ENCODE measurements at places on chromosomes 5 and 9. TPM values are rescaled to one million over a fixed set of nuclear protein-coding genes. Genes with fewer than 3 reads are reported as not detected.
A peak's percentile ranks its signal among the peaks of the same experiment; 100 is the strongest.

The LRRC19 gene
- total RNA-seq = not detected

The STPG3 gene
- not detected for total RNA-seq

DNA sequence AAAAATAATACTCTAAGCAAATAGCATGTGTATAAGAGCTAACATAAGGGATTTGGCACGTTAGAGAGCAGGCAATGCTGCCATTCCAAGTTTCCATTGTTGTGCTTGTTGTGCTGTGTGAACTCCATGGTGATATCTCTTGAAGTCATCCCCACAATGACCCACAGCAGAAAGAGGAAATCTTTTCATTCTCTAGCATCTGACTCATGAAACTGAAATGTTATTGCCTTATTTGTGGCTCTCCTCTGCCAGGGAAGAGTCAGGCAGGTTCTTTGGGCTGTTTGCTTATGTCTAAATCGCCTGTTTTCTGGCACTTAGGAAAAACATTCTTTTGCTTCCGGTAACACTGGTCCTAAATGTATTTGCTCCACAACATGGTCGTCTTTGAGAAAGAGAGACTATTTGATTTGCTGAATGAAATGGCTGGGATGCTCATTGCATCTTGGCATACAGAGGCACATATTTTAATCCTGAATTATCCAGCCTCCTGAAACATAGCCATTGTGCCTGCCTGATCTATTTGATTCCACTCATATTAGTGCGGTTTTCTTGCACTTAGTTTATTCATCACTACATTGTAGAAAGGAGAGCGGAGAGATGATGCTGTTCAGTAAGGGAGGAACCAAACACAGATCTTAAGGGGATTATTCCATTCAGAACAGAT is 188.8 kb downstream of the CSNK1G3 start:
- DNase-seq = peak; percentile 4

DNA sequence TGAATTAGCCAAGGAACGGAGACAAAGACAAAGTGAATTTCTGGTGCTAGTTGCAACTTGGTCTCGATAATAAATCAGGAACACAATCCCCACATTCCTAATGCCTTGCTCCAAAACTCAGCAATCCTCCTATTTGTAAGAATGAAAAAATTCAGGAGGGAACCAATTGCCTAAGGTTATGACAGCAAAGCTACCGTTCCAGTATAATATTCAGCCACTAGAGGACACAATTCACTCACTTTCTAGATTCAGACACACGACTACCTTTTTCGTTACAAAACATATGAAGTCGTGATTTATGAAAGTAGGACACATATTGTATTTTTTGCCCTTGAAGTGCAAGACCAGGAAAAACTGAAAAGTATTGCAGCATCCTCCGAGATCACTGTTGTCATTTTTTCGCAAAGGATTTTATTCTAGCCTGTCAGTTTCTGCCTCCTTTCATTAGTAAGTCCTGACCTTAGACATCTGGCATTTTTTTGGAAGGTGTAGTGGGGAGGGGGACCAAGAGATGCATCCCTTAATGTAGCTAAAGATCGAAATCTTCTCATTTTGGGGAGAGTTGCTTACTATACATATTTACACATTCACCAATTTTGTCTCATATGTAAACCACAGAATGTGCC is 133.1 kb downstream of the DOCK8 start:
- DNase-seq = peak; percentile 58

GRCh38 chr9:32603914-32604852 is 31.2 kb upstream of the NDUFB6 start:
- no peak for DNase-seq

- DNase-seq = no peak
These were observed 150.7 kb upstream of the ZNF462 start for GRCh38 chr9:106712279-106712678.

GRCh38 chr5:178438796-178439195 is 151.4 kb downstream of the COL23A1 start:
- no peak for DNase-seq
